ENCODE measurements at places on chromosomes 2 and 18.
A peak's percentile ranks its signal among the peaks of the same experiment; 100 is the strongest.

DNA sequence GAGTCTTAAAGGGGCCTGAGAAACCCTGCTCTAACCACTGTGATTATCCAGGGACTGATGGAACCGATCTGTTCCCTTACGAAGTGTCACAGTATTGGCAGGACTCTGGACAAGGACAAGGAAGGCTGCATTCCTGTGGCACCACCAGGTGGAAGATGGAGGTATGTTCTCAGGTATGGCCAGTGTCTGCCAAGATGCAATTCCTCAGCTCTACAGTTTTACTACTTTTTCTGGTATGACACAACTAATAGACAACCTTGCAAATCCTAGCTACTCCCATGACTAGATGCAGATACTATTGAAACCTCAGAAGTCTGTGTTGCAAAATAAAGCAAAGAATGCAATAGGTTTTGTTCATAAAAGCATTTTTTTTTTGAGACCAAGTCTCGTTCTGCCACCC is 14.6 kb downstream of the RAB31 start:
- peak; percentile 80 for DNase-seq

GRCh38 chr2:63092857-63093256 is 42.2 kb downstream of the OTX1 start:
- no peak for DNase-seq

DNA sequence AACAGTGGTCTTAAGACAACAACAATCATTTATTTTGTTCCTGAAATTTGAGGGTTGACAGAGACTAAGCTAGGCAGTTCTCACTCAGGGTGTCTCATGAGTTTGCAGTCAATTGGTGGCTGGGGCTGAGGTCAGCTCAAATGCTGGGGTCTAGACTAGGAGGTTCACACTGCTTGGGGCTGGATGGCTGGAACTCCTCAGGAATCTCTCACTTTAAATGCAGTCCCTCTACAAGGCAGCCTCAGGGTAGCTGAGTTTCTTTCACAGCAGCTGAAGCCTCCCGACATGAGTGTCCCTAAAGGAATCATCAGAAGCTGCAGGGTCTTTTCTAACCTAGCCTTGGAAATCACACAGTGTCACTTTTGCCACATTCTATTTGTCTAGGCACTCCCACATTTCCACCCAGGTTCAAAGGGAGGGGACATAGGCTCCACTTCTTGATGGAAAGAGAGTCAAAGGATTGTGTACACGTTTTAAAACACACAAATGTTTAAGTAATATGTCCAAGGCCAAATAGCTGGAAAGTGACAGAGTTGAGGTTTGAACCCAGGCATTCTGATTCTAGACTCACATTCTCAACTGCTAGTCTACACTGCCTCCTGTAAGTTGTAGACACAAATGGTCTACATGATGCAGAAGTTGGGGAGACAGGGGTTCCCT is 133.8 kb downstream of the ZFP36L2 start:
- no peak for DNase-seq

DNA sequence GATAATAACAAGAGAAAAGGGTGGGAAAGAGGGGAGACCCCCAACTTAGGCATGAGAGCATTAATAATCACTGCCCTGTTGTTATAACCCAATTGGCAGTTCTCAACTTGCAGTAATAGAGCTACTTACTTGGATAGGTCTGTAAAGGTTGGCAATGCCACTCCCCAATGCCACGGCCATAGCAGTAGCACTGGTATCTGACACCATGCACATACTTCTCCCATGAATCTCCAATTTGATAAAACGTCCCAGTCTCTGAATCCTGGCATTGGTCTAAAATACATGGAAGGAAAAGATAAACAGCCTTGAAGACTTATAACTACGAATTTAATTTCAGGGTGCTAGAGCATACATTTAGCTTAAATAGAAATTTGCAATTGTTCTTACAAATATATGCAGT is 16.8 kb downstream of the FN1 start:
- no peak for DNase-seq

DNA sequence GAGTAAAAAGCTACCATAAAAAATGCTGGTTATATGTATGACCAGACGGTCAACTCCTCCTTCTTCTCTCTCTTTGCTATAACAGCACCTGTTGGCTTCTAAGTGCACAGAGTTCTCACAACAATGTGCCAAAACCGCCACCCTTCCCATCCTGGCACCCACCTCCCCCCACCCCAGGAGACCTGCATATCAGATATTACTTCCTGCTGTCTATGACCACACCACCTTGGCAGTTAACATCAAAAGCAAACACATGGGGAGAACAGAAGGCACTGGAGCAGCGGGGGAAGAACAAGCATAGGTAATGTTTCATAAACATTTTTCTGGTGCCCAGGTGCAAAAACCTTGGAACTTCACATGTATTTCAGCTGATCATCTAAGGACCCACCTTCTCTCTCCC is 15.5 kb downstream of the SPRED2 start:
- peak; percentile 38 for DNase-seq

Measured in small intestine (tissue), 16 donors.